ENCODE measurements at places on chromosomes 6 and 20.

- no peak for DNase-seq
These were observed 68.8 kb upstream of the IYD start for GRCh38 chr6:150299873-150300485.

GRCh38 chr6:129662406-129662766 is 47.6 kb downstream of the ARHGAP18 start:
- DNase-seq = peak; percentile 73

- peak; percentile 96 for DNase-seq
These were observed 20.2 kb upstream of the RALGAPA2 start for GRCh38 chr20:20732641-20733040.

DNA sequence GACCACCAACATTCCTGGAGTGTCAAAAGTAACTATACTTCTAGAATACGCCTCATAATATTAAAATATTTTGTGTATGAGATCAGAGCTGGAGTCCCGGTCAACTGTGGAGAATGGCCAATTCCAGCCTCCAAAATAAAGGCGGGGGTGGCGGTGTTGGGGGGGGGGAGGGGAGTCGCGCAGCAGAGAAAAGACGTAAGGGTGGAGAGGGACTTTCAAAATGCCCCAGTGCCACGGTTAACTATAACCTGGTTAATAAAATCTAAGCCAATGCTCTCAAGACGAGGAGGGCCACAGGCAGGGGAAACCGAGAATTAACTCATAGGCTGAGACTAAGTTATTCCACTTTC is 1.3 kb downstream of the NUP153 start:
- DNase-seq = peak; percentile 77

Measured in NCI-H69 (cell line).